ENCODE measurements at places on chromosomes 1 and 21.

- DNase-seq, result no peak
Measured at GRCh38 chr1:98176414-98176813, 255.6 kb upstream of the DPYD start.

DNA sequence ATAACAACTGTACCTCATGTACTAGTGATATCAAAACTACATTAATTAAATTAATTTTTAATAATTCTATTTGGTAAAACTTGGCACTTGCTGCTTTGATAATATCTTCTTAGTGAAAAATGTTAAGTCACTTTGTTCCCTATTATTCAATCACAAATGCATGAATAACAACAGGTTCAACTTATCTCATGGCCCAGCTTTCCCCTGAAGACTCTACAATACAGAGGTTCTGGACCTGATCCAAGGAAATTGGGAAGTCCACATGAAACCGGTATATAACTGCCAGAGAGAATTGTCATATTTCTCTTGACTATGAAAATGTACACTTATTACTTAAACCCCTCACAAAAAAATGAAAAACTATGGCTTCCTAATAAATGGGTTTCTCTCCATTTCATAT lies 33.9 kb upstream of the PTPRC start:
- no peak for DNase-seq

DNA sequence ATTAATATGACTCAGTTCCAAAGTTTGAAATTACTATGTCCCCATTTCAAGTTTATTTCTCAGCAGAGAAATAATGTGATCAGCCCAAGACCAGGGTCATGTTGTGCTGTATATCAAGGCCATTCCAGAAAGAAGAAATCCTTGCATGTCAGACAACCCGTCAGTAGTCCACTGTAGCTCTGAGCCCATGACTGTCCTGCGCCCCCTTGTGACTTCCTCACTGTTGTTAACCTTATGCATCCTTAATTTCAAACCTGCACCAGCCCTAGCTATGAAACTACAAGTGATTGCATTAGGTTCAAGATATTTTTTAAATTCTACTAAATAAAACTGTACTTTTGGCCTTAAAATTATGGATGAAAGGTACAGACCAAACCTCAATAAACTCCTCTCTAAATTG lies 133.0 kb downstream of the LRRC7 start:
- DNase-seq, result peak; percentile 37

GRCh38 chr1:241870746-241871430 lies 22.9 kb downstream of the EXO1 start:
- no peak for DNase-seq

GRCh38 chr1:181985936-181986906 lies 75.3 kb downstream of the ZNF648 start:
- DNase-seq, result no peak

GRCh38 chr1:160863774-160864131 lies 1.1 kb upstream of the CD244 start:
- DNase-seq, result no peak

GRCh38 chr1:203582568-203582967 lies 44.1 kb upstream of the ATP2B4 start:
- DNase-seq, result no peak

DNA sequence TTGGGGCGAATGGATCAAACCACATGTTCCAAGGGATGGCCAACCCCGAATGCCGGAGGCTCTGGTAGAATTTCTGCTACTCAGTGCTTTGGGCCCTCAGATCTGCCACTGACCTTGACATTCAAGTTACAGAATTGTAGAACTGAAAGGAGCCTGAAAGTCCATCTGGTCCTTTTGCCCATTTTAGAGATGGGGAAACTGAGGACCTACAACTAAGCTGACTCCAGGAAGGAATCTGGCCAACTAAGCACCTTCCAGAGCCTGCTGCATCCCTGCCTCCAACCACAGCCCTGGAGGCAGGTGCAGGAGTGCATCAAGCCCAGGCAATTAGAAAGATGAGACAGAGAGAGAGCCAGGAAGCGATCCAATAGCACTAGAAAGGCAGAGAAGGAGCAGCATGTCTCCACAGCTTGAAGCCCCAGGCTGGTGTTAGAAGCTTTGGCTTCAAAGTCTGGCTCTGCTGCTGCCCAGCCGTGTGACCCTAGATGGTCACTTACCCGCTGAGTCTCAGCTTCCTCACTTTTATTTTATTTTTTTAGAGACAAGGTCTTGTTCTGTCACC lies 1.3 kb upstream of the CTRC start:
- DNase-seq, result no peak

GRCh38 chr1:147252540-147252939 lies 10.1 kb downstream of the CHD1L start:
- DNase-seq, result no peak

GRCh38 chr1:109792056-109792831 lies 28.5 kb upstream of the EPS8L3 start:
- DNase-seq, result peak; percentile 39

DNA sequence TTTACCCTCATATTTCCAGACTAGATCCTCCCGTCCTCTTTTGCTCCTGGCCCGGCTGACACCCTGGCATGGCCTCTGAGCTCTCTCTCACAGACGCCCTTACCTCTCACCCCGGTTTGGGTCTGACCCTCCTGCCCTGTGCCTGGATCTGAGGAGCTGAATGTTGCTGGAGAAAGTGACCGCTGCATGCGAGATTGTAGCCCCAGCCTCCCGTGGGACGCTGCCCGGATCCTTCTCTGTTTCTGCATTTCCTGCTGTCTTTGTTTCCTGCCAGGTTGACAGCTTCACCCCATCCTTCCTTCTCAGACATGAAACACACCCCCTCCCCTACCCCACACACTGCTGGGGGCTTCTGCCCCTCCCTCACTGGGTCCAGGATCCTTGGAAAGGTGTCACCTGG lies 9.5 kb downstream of the FAM131C start:
- no peak for DNase-seq

- DNase-seq, result no peak
Measured at GRCh38 chr1:233530665-233531386, 83.1 kb upstream of the KCNK1 start.

GRCh38 chr21:28159396-28159795 lies 833.3 kb downstream of the LTN1 start:
- DNase-seq, result no peak

- no peak for DNase-seq
Measured at GRCh38 chr1:145777357-145778145, 46.3 kb downstream of the RNF115 start.

GRCh38 chr1:155110381-155110780 lies 17.3 kb upstream of the EFNA1 start:
- no peak for DNase-seq

GRCh38 chr1:3425486-3426215 lies 28.8 kb upstream of the ARHGEF16 start:
- no peak for DNase-seq

- peak; percentile 79 for DNase-seq
Measured at GRCh38 chr1:164637461-164638375, 78.7 kb downstream of the PBX1 start.

DNA sequence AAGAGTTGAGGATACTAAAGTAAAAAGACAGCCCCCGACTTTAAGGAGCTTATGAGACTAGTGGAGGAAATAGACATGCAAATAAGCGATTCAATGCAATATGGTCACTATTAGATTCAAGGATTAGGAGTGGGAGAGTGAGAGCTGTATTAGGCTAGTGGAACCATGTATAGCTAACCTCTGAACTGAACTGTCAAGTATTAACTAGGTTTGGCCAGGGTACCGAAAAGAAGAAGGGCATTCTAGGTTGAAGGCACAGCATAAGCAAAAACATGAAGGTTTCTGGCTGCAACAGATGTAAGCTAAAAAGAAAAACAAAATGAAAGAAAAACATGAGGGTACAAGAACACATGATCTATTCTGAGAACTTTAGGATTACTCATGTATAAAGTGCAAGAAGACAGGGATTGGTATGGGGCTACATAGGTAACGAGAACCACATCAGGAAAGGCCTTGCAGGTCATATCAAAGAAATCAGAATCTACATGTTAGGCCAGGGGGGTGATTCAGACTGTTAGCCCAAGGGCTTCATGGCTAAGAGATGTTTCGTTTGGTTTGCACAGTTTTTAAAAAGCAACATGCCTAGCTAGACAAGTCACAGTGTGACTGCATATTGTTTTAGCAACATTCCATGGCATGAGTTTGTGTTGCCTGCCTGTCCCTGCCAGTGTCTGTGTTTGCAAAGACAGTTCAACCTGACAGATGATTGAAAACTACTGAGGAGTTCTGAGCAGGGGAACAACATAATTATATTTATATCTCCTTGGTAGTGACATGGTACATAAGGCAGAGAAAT lies 54.4 kb upstream of the HAO2 start:
- DNase-seq, result no peak

DNA sequence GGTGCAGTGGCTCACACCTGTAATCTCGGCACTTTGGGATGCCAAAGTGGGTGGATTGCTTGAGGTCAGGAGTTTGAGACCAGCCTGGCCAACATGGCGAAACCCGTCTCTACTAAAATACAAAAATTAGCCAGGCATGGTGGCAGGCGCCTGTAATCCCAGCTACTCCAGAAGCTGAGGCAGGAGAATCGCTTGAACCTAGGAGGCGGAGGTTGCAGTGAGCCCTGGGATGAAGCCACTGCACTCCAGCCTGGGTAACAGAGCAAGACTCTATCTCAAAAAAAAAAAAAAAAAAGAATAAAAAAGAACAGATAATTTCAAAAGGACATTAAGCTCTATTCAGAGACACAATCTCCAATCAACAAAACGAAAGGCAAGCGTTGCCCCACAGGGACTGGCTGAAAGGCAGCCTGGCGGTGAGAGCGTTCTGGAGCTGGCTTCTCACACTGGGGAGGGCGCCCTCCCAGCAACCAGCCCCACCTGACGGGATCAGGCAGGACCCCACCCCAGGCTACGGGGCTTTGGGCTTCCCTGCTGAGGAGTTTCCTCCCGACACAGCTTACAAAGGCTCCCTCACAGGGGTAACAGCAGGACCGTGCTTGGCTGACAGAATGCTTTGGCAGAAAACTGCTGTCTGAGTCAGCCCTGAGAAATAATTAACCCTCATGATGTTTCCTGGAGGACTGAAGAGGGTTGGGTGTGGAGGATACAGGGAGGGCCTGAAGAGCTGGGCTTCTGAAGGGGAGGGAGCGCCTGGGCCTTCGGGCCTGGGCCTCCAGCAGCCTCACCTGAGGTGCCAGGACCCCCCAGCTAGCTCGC lies 31.1 kb upstream of the SRP9 start:
- DNase-seq, result peak; percentile 97

Measured in NCI-H446 (cell line).